ENCODE measurements at places on chromosomes 6 and 20.

DNA sequence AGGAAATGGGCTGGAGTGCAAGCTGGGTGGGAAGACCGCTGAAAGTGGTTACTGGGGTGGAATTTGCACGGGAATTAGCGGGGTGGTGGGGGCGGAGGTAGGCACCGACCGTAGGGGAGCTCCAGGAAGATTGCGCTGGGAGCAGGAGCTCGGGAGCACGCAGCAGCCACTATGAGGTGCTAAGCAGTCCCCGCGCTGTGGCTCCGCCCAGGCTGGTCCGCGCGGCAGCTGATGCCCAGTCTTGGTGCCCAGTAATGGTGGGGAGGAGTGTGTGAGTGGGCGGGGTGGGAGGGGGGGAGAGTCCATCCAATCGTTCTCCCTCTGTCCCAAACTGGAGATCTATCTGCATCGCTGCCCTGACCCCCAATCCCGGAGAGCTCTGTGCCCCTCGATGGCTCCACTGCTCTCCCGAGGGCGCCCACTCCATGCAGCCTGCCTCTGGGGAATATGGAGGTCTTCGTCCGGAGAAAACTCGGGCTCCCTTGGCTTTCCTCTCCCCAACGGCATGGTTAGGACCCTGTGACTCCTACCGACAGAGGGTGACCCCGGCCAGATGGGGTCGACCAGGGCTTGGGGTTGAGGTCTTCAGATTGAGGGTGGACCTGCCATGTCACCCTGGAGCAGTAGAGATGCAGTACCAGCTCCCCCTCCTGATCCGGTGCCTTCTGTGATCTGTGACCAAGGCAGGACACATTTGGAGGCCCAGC lies 5.3 kb downstream of the TP53TG5 start:
- no peak for DNase-seq

GRCh38 chr6:139474145-139475108 lies 100.0 kb upstream of the CITED2 start:
- DNase-seq: peak; percentile 75

GRCh38 chr20:46364670-46365486 lies 41.5 kb downstream of the ELMO2 start:
- no peak for DNase-seq

DNA sequence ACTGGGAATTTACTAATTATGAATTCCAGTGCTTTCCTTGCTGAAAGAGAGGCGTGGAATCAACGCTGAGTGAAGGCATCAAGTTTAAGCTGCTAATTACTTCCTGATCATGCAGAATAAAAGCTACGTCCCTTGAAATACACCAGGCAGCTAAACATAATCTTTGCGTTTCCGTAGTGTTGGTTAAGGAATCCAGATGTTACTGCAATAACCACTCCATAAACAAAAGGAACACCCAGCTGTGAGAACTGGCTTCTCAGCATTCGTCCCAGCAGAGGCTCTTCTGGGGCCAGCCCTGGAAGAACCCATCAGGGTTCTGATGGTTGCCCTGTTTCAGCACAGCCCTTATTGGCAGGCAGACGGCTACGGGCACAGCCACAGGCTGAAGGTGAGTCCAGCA lies 111.4 kb downstream of the CDH26 start:
- DNase-seq: no peak

DNA sequence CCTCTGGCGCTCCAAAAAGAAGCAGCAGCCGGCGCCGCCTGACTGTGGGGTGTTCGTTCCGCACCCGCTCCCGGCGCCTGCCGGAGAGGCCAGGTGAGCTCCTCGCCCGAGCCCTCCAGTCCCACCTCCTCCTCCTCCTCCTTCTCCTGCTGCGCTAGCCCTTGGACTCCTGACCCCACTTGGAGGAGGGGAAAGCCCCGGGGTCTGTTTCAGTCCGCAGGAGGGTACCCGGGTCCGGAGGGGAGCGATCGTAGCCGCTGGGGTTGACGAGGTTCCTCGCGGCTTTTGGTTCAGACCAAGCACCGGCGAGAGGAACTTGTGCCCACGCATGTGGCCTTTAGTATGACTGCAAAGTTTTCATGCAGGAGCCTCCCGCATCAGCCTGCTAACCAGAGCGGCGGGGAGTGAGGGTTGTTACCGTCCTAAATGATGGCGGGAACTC lies 493 bp downstream of the CRYBG1 start:
- DNase-seq: no peak

DNA sequence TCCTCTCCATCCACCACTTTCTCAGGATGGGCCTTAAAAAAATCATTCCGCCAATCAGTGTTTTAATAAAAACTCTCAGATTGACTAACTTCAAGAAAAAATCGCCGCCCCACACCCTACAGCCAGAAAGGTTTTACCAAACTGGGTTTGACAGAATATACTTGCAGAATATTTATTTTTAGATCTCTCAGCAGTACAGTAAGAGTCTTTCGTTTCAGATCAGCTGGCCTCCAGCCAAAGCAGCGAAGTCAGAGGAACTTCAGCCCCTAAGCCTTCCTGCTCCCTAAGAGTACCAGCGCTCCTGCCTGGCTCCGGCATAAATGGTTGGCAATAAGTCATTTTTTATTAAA lies 24.7 kb downstream of the TBC1D7 start:
- DNase-seq: no peak

DNA sequence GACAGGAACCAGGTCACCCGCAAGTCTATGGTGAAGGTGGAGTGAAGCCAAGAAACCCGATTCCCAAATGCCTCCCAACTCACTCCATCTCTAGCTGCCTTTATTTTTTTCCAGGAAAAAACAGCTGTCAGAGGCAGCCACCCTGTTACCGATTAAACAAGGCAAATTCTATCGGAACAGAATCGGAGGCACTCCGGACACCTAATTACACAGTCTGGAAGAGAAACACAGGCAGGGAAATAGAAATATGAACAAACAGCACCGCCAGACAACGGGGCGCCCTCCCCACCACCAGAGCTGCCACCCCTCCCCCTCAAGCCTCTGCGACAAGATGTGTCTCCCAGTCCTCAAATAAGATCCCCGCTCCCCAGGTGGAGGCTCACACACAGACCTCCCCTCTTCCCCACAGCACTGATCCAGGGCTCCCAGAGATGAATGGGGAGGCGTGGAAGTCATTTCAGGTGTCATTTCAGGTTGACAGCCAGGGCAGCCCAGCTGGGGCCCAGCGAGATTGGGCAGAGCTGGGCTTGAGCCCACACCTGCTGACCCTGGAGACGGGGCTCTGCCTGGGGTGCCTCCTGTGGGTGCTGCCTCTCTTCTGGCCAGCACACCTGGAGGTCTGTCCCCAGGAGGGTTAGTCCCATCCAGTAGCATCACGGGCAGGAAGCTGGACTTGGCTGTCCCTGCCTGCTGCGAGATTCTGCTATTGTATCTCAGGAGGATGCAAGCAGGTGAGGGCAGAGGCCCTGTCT lies 19.8 kb upstream of the VSTM2L start:
- DNase-seq: no peak

GRCh38 chr6:33987531-33988021 lies 158.3 kb downstream of the GRM4 start:
- DNase-seq: peak; percentile 11

DNA sequence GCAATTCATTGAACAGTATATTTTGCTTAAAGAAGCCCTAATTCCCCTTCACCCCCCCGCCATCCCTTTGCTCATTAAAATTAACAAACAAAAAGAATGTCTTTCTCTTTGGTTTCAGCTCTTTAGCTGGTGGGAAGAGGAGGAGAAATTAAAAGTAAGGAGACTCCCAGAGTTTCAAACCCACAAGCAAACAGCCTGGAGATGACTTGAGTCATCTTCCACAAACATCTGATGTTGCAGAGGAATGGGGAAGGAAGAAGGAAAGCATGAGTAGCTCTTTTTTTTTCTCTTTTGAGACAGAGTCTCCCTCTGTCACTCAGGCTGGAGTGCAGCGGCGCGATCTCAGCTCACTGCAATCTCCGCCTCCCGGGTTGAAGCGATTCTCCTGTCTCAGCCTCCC lies 189.6 kb downstream of the ADAT2 start:
- no peak for DNase-seq

DNA sequence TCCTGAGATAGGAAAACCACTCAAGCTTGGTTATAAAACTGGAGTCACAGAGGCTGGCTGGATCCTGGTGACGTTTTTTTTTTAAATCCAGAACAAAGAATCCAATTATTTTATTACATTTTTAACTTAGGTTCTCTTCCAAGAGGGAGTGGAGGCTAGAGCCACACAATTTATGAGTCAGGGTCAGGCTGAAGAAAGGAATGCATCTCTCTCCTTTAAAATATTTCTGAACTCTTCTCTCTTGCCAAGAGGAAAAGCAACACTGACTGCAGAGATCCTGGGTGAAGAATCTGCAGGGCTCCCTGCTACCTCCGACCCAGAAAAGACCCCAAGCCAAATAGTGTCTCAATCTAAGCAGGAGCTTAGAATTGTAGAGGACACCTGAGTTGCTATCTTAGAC lies 88.5 kb upstream of the SSTR4 start:
- no peak for DNase-seq

DNA sequence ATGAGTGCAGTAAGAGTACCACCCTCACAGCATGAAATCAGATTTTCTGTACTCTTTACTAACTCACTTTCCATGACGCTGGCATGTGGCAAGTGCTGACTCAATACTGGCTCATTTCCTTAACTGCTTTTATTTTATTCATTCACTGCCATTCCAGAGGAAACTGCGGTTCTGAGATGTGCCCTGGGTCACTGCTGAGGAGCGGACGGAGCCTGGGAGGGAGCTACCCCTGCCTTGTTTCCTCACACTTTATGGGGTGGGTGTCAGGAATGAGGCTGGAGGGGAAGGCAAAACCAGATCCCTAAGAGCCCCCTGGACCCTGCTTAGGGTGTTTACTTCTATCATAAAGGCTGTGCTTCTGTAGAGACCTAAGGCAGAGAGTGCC lies 14.4 kb downstream of the NT5E start:
- DNase-seq: no peak

DNA sequence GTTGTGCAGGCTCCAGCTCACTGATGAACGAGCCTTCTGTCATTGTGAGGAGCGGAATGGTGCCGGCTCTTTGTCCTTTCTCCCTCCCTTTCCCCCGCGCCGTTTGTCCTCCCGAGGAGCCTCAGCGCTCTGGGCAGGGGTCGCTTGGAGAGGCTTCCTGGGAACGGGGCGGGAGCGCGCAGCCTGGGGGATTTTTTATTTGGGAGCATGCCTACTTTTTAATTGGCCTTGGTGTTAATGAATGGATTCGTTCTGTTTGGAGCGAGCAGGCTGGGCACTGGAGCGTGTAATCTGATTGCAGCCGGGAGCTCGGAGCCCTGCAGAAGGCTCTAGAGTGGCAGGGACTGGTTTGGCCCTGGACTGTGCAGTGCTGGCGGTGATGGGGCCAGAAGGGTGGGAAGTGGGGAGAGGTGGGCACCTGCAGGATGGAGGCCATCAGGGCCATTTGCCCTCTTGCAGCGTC lies 118.8 kb downstream of the CDH4 start:
- DNase-seq: no peak

DNA sequence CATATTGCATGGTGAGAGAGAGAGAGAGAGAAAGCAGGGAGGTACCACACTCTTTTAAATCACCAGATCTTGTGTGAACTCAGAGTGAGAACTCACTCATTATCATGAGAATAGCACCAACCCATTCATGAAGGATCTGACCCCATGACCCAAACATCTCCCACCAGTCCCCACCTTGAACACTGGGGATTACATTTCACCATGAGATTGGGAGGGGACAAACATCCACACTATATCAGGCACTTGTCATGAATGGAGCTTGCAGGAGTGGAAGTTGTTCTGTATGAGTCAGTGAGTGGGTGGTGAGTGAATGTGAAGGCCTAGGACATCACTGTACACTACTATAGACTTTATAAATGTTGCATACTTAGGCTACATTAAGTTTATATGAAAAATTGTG lies 47.7 kb upstream of the RNF182 start:
- no peak for DNase-seq

- no peak for DNase-seq
These were observed 32.7 kb downstream of the SAYSD1 start for GRCh38 chr6:39082310-39082709.

GRCh38 chr6:108106261-108106660 lies 31.7 kb upstream of the OSTM1 start:
- no peak for DNase-seq

DNA sequence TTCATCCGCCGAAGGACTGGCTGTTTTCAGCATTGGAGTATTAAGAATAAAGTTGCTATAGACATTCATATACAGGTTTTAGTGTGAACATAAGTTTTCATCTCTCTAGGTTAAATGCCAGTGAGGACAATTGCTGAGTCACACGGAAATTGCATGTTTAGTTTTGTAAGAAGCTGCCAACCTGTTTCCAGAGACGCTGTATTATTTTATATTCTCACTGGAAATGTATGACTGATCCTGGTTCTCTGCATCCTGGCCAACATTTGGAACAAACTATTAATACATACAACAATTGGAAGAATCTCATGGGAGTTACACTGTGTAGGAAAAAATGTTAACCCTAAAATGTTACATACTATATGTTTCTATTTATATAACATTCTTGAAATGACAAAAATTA lies 16.7 kb upstream of the TGM6 start:
- DNase-seq: no peak

DNA sequence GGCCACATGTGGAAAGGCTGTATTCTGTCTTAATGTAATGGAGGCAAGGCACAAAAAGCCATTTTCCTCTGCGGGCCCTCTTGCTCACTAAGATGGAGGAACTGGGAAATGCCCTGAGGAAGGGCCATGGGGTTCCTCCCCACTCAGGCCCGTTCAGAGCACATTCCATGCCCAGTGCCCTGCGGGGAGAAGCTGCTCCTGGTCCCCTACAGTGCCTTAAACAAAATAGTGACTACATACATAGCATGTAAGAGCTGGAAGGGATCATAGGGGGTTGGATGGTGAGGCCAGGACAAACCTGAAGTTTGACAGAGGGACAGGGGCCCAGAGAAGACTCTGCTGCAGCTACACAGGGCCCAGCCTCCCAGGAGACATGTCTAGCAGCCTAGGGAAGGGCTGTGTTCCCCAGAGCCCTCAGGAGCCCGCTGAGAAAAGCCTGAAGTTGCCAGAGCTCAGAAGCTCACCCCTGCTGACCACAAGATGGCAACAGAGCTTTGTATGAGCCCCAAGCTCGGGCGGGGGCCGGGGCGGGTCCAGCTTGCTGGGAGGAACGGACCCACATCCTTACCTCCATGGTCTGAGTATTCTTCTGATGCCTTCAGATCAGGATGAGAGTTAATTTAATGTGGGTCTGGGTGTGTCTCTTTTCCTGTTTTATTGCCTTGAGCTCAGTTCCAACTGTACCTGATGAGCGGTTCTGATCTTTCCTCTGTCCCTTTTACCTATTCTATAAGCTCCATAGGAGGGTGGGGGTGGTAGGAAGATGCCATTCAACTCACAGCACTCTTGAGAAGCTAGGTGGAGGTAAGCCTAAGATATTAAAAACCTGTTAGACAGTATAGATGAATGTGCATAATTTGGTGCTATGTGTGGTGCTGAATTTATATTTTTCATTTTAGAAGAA lies 242.9 kb downstream of the CDC5L start:
- DNase-seq: peak; percentile 44

DNA sequence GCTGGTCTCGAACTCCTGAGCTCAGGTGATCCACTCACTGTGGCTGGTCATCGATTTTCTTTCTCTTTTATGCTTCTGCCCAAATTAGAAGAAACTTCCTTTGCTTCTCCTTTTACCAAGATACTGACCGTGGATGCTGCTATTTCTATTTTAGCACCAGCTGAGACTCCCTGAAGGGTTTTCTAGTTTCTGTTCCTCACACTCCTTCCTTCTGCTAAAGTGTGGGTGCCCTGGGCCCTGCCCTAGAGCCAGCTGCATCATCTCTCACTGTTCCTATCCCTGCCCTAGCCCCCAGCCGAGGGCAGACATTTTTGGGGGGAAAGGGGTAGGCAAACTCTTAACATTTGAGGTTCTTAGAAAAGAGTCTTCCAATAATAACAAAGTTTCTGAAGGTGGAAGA lies 6.3 kb downstream of the SMOC2 start:
- no peak for DNase-seq
